Activated naive CD8-positive, alpha-beta T cell treated with anti-CD3 and anti-CD28 coated beads, Interleukin-2, amount 50 U/mL, for 24 hours (primary cell): ENCODE measurements at places on chromosomes 3 and 15.

- DNase-seq = no peak
Measured at GRCh38 chr3:153903430-153903829, 217.8 kb upstream of the ARHGEF26 start.

GRCh38 chr15:94480289-94480834 lies 249.0 kb downstream of the MCTP2 start:
- no peak for DNase-seq

DNA sequence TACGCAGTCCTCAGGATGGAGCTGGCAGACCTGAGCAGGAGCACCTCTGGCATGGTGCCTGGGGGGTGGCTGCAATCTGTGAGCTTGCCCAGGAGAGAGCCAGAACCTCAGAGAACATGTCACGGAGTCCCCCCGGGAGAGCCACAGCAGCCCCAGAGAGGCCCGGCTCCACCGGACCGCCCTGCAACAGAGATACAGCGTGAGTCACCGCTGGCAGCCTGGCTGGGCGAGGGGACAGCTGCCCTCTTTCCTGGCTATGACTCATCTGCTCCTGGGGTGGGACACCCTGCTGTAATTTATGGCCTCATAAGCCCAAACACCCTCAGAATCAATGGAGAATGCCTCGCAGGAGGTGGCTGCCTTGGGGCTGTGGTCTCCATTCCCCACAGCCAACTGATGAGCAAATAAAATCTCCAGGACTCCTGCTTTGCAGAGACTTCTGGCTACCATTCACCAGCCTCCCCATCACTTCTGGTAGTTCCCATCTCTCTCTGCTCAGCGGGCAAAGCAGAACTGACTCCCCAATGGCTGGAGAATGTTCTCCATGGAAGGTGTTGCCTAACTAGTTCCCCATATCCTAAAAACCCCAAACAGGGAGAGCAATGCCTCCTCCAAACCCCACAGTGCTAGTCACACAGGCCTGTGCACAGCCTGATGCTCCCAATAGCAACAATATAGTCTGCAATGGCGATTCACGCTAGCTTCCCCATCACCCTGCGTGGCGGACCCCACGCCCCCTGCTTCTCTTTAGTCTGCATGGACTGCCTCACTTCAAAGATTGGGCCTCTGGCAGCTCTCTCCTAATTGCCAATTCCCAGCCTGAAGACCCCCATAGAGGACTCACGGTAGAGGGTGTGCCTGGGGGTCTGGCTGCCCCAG lies 21.6 kb downstream of the ACSBG1 start:
- no peak for DNase-seq

DNA sequence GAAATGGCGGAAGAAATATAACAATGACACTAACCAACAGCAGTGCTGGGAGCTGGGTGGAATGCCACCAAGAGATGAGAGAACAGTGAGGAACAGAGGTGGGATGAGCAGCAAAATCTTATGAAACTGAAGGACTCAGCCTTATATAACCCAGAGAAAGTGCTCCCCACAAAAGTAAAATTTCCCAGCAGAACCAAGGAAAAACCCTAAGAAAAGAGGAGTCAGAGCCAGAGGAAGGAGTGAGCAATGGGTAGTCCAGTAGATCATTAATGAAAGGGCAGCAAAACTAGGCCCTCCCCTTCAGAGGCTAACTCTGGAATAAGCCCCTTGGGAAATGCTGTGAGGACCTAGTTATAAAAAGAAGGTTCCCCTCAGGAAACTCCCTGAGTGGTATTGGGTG lies 24.7 kb upstream of the UBE2E1 start:
- DNase-seq = no peak

DNA sequence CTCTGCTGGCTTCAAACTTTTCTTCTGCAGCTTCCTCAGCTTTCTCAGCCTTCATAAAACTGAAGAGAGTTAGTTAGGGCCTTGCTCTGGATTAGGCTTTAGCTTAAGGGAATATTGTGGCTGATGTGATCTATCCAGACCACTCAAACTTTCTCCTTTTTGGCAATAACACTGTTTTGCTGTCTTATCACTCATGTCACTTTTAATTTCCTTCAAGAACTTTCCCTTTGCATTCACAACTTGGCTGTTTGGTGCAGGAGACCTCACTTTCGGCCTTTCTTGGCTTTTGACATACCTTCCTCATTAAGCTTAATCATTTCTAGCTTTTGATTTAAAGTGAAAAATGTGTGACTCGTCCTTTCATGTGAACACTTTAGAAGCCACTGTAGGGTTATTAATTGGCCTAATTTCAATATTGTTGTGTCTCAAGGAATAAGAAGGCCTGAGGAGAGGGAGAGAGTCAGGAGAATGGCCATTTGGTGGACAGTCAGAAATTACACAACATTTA lies 60.7 kb downstream of the SLC24A1 start:
- DNase-seq = no peak

DNA sequence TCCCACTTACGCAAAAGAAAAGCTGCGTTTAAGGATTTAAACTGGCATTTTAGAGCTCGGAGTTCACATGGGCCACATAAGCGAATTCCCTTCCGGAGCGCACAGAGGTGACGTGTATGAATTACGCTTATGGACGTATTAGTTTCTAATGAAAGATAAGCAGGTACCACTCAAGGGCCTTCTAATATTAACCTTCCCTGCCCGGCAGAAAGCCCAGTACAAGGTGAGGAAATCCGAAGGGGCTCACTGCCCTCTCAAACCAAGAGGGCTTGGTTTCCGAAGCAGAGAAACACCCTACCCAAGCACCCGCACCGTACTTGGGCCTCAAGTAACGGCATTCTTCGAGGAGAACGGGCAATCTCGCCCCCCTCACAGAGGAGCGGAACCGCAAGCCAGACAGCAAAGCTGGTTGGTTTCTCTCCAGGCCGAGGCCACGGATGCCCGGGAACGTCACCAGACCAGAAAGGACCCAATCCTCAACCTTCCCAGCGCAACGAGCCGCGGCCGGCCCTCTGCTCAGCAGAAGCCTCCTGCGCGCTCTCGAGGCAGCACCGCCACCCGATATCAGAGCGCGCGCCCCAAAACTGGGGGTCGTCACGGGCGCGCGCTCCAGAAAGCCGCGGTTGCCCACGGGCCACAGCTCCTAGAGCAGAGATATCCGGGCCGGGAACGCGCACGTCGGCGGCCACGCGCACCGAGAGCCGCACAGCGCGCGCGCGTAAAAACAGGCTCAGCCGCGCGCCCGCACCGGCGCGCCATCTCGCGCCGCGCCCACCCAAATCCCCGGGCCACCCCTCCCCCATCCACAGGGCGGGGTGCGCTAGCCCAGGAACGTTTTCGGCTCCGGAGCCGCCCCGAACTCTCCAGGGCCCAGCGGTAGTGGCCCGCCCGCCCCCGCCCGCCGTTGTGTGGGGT lies 676 bp downstream of the QRICH1 start:
- peak; percentile 89 for DNase-seq

DNA sequence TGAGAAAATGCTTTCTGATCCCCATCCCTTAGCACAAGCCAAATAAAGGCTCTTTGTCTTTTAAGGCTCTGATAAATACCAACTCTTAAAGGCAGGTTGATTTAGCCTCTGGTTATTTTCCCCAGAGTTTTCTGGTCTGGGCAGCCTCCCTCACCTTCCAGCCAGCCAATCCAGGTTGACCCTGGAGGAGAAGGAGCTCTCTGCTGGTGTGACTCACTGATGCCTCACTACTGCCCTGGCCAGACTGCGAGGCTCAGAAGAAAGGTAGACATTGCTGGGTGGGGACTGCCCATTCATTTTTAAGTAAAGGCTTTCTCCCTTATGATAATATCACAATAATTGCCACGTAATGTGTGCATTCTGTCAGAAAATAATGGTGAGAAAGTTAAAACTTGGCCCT lies 37.1 kb downstream of the SLCO3A1 start:
- DNase-seq = no peak

- no peak for DNase-seq
Measured at GRCh38 chr15:64970698-64971097, 19.0 kb downstream of the SPG21 start.

DNA sequence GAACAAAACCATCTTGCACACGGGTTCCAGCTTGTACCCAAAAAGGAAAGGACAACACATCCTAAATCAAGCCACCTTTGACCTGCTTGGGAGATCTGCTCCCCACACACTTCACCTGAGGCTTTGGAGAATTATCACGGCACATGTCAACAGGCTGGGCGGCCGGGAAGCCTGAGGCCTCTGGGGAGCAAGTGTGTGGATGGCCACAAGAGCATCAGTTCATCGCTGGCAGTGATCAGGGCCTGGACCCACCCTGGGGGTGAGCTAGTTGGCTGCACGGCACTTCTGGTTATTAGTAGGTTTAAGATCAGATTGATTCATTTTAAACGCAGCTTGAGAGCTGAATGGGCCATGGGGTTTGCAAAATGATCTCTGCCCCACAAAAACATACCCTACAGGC lies 108.5 kb downstream of the CHSY1 start:
- DNase-seq = no peak

DNA sequence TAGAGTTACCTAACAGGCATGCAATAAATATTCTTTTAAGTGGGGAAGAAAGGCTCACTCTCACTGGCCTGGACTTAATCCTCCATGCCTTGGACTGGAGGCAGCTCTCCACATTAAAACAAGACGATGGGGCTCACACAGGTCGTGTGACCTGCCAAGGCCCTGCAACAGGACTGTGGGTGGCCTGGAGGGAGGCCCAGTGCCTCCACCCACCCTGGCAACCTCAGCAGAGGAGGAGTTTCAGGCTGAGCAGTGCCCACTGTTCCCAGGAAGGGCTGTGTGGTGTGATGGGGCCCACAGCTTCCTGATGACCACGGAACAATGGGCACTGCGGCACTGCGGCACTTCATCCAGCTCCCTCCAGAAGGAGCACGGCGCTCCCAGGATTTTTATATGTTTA lies 5.5 kb downstream of the UROC1 start:
- DNase-seq = no peak

DNA sequence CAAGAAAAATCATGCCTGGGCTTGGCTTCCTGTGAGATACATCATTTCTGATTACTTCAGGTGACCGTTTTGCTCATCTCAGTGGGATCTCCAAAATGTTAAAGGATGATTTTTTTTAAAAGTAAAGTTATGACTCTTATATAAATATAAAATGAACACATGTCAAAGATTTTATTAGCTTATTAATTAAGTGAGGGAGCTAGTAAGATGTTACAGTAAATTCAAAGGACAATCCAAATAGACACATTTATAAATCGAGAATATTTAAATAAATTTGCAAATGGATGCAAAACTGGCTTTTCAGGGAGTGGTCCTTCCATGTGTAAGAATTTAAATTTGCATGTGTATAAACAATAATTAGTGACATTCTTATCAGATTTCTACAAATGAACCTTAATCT lies 87.0 kb downstream of the IQCH start:
- no peak for DNase-seq

DNA sequence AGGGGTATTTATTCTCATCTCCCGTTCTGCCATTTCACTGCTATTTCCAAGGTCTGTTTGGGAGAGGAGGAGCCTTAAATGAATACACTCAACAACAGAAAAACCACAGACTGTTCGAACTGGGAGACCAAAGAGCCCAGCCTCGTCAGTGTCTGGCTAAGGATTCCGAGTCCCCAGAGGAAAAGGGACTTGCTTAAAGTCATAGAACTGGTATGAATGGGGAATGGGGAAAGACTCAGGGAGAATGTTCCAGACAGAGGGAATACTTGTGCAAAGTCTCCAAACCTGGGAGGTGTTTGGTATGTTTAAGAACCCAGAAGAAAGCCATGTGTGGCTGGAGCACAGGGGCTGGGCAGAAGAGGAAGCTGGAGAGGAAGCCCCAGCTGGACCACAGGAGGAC lies 46.9 kb downstream of the FAM43A start:
- no peak for DNase-seq

GRCh38 chr3:159157275-159157674 lies 355.4 kb downstream of the MFSD1 start:
- DNase-seq = no peak

GRCh38 chr3:156461889-156462288 lies 93.0 kb downstream of the SSR3 start:
- DNase-seq = no peak

DNA sequence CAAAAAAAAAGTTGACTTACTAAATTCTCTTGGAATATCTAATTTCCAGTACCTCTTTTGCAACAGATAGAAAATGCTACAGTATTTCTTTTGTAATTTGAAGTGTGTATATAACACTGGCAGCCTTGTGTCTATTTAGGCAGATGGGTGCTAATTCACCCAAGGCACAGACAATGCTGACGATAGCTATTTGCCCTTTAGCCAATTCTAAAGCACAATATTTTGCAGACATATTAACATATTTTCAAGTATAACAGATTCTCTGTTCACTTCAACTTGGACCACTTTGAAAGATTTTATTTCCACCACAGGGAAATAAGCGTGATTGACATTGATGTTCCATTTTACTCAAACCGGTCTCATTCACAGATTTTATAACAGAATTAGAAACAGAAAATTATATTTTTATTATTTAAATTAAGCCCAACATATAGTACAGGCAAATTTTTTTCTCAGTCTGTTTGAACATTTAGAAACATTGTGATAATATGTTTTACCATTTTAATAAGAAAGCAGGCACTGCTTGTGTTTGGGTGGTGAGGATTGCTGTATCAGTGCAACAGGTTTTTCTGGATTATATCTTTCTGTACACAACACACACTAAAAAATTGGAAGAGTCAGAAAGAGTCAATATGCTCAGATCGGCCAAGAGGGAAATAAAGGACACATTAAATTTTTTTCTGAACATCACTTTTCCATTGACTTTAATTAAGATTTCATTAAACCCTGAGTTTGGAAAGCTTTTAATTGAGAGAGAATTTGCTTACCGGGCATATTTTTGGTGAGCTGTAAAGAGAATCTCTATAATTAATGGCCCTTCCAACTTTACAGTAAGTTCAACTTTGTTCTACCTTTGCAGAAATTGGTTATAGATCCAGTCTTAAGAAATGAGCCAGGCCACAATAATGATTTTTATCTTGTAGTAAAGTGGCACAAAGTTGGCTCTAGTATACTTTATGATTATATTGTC lies 327.3 kb upstream of the NR2F2 start:
- DNase-seq = no peak

GRCh38 chr3:28924744-28925360 lies 356.0 kb upstream of the RBMS3 start:
- DNase-seq = no peak

- no peak for DNase-seq
Measured at GRCh38 chr3:123150449-123151215, 51.1 kb upstream of the SEC22A start.

DNA sequence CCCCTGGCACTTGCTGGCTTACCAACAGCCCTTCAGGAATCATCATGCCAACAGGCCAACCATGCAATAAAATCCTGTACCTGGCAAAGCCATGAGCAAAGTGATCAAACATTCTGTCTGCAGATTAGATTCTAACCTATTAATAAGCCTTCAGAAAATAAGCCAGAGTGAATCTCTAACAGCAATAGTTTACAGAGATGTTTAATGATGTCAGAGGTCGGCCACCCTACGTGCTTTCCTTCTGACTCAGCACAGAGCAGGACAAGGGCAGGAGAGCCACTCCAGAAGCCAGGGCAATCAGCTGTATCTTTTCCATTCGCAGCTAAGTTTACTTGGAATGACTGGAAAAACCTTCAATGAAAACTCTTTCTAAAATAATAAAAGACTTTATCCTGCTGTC lies 13.1 kb downstream of the COL8A1 start:
- DNase-seq = no peak
